ENCODE measurements at places on chromosomes 11 and 22. TPM values are rescaled to one million over a fixed set of nuclear protein-coding genes. Genes with fewer than 3 reads are reported as not detected.

IL17REL gene
- total RNA-seq: 0.12 TPM

- no peak for DNase-seq
These were observed 20.1 kb downstream of the GNAZ start for GRCh38 chr22:23090457-23090835.

STARD10 gene
- total RNA-seq: 8.0 TPM

DNA sequence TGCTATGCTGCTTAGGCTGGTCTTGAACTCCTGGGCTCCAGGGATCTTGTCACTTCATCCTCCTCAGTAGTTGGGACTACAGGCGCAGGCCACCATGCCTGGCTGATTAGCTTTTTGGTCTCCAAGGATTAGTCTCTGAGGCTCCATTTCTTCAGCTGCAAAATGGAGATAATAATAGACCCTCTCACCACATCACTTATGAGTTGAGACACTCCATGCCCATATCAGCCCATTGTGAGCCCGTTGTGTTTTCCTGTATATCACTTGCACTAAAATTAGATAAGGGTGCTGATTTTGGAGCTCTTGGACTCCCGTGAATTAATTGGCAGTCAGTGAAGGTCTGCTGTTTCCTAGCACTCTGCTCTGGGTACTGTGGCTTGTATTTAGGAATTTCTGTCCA, 36.0 kb downstream of the DEPDC5 start:
- DNase-seq: no peak

GRCh38 chr11:17606233-17607082, 59.4 kb downstream of the OTOG start:
- no peak for DNase-seq

- DNase-seq: no peak
These were observed 4.2 kb downstream of the SGSM1 start for GRCh38 chr22:24810043-24810749.

GRCh38 chr11:19864141-19865140, 151.8 kb downstream of the NAV2 start:
- no peak for DNase-seq

GRCh38 chr11:45144126-45145082, 2.0 kb upstream of the PRDM11 start:
- peak; percentile 41 for DNase-seq

VWCE gene
- 19.6 TPM for total RNA-seq

GRCh38 chr11:35218956-35219355, 80.0 kb downstream of the CD44 start:
- no peak for DNase-seq

DNA sequence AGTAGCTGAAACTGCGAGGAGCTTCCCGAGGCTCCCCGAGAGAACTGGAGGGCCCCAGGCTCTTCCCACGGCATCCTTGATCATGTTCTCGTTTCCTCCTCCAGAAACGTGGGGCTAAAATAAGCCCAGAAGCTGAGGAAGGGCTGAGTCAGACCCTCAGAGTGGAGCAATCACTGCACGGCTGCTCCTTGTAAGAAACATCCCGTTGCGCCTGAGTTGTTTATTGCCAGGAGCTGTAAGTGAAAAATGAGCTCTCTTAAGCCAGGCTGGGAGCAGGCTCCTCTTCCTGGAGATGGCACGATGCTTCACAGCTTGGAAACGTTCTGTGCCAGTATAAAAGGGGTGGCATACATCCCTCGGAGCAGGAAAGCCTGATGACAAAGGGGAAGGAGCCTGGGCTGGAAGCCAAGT, 47.3 kb upstream of the SYN3 start:
- no peak for DNase-seq

OR52W1 gene
- total RNA-seq: not detected

- no peak for DNase-seq
These were observed 33.7 kb upstream of the APOBEC3A start for GRCh38 chr22:38923463-38924346.

LRFN4 gene
- 23.9 TPM for total RNA-seq

PHOX2A gene
- not detected for total RNA-seq

TPBGL gene
- 0.07 TPM for total RNA-seq

DNA sequence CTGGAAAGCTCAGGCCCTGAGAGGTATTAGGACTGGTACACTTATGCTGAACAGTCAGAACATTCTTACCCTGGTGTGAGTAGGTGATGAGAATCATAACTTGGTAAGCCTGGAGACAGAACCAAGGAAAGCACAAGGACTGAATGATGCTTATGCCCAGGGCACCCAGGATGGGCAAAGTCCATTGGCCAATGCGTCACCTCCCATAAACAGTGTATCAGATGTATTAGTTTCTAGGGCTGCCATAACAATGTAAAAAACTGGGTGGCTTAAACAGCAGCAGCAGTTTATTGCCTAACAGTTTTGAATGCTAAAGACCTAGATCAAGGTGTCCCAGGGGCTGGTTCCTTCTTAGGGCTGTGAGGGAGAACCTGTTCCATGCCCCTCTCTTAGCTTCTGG, 107.0 kb downstream of the FAR1 start:
- no peak for DNase-seq

DNA sequence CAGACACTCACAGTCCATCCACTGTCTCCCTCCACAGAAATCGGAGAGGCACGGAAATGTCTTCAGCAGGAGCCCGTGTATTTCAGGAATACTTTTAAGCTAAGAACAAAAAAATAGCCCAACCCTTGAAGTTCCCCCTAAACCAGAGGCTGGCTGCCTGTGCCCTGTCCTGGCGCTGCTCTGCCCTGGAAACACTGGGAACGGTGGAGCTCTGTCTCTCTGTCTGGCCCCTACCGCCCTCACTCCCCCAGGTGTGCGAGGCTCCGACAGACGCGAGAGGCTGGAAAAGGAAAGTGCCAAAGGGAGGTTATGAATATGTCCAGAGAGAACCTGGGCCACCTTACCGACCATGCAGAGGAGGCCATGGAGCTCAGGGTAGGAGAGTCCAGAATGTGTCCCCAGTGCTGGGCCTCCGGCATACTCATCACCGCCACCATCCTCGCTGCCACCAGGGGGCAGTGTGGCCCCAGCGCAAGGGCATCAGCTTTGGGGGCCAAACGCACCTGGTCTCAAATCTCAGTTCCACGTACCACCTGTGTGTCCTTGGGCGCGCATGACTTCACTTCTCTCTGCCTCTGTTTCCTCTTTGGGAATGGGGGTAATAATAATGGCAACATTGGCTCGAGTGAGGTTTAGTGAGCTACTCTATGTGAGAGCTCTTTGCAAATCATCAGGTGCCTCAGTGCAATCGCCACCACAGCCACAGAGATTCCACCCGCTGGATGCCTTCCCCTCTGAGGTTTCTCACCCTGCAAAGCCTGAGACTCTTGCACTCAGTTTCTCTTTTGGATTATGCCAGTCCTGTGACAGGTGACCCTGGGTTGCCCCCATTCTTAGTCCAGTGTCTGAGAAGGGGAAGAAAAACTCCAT, 10.4 kb upstream of the SLCO2B1 start:
- DNase-seq: peak; percentile 89

DNA sequence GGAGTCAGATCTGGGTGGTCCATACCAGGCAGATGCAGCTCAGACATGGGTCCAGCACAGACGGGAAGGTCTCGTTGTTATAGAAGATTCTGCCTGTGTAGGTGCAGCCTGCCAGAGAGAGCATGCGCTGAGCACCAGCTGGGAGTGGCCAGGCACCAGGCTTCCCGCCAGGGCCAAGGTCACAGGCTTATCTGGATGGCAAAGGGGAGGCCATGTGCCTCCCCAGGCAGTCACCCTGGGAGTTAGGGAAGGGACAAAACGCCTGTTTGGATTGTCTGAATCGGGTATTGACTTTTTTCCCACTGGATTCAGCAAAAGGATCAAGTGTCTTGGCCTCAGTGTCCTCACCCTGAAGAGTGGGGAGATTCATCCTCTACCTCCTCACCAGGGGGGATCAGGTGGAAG, 26.5 kb downstream of the PGA5 start:
- no peak for DNase-seq

DNA sequence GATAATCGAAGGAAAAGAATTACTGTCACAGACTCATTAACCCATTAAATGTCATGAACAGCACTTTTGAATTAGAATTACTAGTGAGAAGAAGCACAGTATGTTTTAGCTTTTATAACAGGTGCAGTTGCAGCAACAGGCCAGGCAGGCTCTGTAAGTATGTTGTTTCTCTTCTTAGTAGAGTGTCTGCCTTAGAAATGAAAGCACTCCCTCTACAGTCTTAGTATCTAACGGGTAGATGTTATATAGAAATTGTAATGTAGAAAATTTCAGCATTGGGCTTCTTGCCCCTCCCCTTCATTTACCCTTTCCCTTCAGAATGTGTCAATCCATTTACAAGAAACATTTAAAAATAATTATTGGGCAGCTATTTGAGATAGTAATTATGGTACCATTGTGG, 87.4 kb downstream of the HIPK3 start:
- no peak for DNase-seq

DNA sequence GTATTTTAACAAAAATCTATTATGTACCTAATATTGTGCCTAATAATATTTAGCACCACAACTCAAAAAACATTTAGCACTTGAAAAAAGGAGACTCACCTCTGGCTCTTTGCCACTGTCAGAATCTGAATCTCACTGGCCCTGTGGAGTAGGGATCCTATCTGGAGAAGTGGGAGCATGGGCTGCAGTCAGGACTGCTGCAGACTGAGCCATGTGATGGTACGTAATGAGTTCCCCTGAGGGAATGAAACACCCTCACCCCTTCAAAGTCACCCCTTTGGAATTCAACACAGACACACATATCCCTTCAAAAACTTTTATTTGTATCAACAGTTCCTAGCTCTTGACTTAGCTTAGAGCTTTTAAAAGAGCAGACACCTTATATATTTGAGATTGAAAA, 6.5 kb downstream of the PTPMT1 start:
- no peak for DNase-seq

- DNase-seq: no peak
These were observed 1.6 kb downstream of the CPT1A start for GRCh38 chr11:68839911-68840641.

DNA sequence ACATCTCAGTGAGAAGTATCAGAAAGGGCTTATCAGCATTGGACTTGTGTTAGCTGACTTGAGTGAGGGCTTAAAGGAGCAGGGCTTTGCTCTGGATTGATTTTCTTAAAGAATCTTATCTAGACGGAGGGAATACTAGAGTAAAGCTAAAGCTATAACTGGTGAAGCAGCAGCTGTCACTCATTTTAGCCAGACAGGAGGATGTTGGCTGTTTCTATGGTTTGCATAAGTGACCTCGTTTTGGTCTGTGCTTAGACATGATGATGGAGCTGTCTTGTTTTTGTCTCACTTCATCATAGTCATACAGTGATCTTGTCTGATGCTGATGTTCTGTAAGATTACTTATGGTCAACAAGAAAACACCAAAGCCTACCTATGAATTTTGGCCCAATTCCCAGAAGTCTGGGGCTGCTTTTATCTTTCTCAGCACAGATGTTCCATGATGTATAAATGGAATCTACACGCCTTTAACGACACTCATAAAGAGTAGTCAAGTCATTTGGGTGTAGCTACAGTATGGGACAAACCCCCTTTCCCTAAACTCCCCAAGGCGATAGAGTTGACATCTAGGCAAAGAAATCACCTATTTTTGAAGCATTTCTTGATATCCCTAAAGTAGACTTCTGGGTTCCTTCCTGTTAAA, 77.5 kb upstream of the UCP3 start:
- DNase-seq: no peak

GRCh38 chr11:71964641-71965040, 34.1 kb upstream of the IL18BP start:
- no peak for DNase-seq
